ENCODE measurements at places on chromosomes 11 and 22. TPM values are rescaled to one million over a fixed set of nuclear protein-coding genes. Genes with fewer than 3 reads are reported as not detected.
A peak's percentile ranks its signal among the peaks of the same experiment; 100 is the strongest.

GRCh38 chr11:30585125-30585891 lies 845 bp downstream of the MPPED2 start:
- no peaks in the 10 kb centered on the region for H3K27me3 ChIP-seq
- H3K4me3 ChIP-seq, result no peak overlapping the region
- H3K27ac ChIP-seq, result no peak overlapping the region
- H3K36me3 ChIP-seq, result no peaks in the 10 kb centered on the region

Gene RAB39A
- total RNA-seq, result 0.11 TPM

DNA sequence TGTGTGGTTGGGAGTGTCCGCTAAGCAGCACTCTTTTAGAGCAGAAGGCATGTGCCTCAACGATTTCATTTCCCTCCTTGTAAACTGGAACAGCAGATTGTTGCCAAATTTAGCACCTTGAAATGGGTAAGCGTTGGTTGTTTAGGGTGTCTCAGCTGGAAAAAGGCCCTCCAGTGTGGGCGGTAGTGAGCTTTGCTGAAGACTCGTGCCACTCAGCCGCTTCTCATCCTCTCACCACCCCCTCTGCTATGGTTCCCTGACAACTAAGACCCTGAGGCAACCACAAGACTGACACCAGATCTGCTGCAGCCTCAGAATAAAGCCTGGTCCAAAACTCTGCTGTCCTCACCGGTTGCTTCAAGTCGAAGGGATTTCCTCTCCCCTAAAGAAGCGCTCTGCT lies 9.9 kb upstream of the FERMT3 start:
- H3K36me3 ChIP-seq, result peaks cover 68% of the 10 kb centered on the region
- DNase-seq, result no peak
- peaks cover 5% of the 10 kb centered on the region for H3K4me1 ChIP-seq
- no peaks in the 10 kb centered on the region for H3K27me3 ChIP-seq
- no peak overlapping the region for H3K27ac ChIP-seq
- no peak overlapping the region for H3K4me3 ChIP-seq

GRCh38 chr22:50531546-50531961 lies 1.7 kb upstream of the TYMP start:
- H3K4me3 ChIP-seq, result peak overlapping the region; percentile 84
- H3K27me3 ChIP-seq, result no peaks in the 10 kb centered on the region
- peak; percentile 49 for DNase-seq

- H3K27me3 ChIP-seq, result no peaks in the 10 kb centered on the region
- no peak for DNase-seq
- H3K4me1 ChIP-seq, result no peaks in the 10 kb centered on the region
- no peak overlapping the region for H3K27ac ChIP-seq
- peaks cover 28% of the 10 kb centered on the region for H3K36me3 ChIP-seq
- H3K4me3 ChIP-seq, result no peak overlapping the region
Measured at GRCh38 chr22:27850000-27850521, 48.5 kb upstream of the MN1 start.

Gene RBMXL2
- total RNA-seq, result not detected

GRCh38 chr11:2316169-2316962 lies 14.6 kb downstream of the TSPAN32 start:
- no peaks in the 10 kb centered on the region for H3K36me3 ChIP-seq
- H3K27me3 ChIP-seq, result no peaks in the 10 kb centered on the region
- no peak overlapping the region for H3K27ac ChIP-seq

Gene SPI1
- 1.8 TPM for total RNA-seq

GRCh38 chr22:23526596-23527316 lies 53.3 kb downstream of the IGLL1 start:
- no peaks in the 10 kb centered on the region for H3K36me3 ChIP-seq
- DNase-seq, result no peak
- H3K27ac ChIP-seq, result no peak overlapping the region
- H3K4me3 ChIP-seq, result no peak overlapping the region
- H3K27me3 ChIP-seq, result no peaks in the 10 kb centered on the region
- no peaks in the 10 kb centered on the region for H3K4me1 ChIP-seq

- H3K27me3 ChIP-seq, result no peaks in the 10 kb centered on the region
- H3K4me3 ChIP-seq, result no peak overlapping the region
- H3K27ac ChIP-seq, result no peak overlapping the region
- H3K36me3 ChIP-seq, result peaks cover 32% of the 10 kb centered on the region
Measured at GRCh38 chr11:125572916-125573315, 3.6 kb downstream of the EI24 start.

DNA sequence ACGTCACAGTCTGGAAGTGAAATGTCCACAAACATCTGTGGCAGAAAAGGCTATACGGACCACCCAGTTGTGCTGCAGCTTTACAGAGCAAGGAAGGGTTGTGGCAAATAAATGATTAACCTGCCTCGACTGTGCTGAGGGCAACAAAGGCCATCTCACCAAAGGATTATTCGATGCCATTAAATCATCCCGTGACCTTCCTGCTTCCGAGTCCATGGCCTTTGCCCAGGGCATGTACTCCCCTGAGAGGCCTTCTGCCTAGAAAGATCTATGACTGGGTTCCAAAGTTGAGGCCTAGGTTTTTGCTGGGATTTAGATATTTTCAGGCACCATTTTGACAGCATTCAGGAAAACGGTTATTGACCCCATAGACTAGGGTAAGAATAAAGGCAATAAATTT lies 9.2 kb downstream of the CDPF1 start:
- H3K4me1 ChIP-seq, result peaks cover 19% of the 10 kb centered on the region
- H3K27me3 ChIP-seq, result no peaks in the 10 kb centered on the region
- no peak overlapping the region for H3K27ac ChIP-seq
- DNase-seq, result no peak
- H3K4me3 ChIP-seq, result no peak overlapping the region

DNA sequence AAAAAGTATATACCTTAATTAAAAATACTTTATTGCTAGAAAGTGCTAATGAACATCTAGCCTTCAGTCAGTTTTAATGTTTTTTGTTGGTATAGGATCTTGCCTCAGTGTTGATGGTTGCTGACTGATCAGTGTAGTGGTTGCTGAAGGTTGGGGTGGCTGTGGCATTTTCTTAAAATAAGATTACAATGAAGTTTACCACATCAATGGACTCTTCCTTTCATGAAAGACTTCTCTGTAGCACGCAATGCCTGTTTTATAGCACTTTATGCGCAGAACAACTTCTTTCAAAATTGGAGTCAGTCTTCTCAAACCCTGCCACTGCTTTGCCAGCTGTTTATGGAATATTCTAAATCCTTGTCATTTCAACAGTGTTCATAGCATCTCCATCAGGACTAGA lies 50.6 kb downstream of the LDLRAD3 start:
- no peak for DNase-seq
- H3K4me1 ChIP-seq, result no peaks in the 10 kb centered on the region
- no peaks in the 10 kb centered on the region for H3K27me3 ChIP-seq

- no peak for DNase-seq
- H3K36me3 ChIP-seq, result no peaks in the 10 kb centered on the region
- H3K4me3 ChIP-seq, result no peak overlapping the region
- H3K27me3 ChIP-seq, result no peaks in the 10 kb centered on the region
Measured at GRCh38 chr22:44276706-44277356, 35.9 kb downstream of the SHISAL1 start.

Gene VPS37C
- 10.3 TPM for total RNA-seq

Gene NNMT
- not detected for total RNA-seq

Gene CASP5
- not detected for total RNA-seq

- no peak overlapping the region for H3K4me3 ChIP-seq
- no peaks in the 10 kb centered on the region for H3K27me3 ChIP-seq
- H3K4me1 ChIP-seq, result no peaks in the 10 kb centered on the region
Measured at GRCh38 chr11:31106968-31107576, 262.5 kb downstream of the DCDC1 start.

DNA sequence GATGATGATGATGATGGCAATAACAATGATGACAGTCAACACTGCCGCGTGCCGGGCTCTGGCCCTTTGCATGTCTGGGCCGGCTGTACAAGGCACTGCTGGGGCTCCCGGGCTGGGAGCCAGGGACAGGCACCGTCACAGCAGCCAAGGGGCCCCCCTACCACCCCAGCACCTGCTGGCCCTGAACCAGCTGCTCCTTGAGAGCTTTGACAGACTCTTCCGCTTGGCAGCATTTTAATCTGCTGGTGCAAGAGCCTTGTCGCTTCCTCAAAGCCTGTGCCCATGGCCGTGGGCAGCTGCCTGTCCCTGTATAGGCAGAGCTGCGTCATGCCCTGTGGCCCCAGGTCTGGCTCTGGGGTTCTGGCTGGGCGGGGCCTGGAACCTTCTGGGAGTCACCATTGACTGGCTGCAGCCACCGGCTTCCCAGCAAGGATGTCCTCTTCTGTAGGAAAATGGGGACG lies 12.9 kb upstream of the MUC6 start:
- no peak overlapping the region for H3K27ac ChIP-seq
- no peaks in the 10 kb centered on the region for H3K36me3 ChIP-seq
- H3K4me1 ChIP-seq, result peaks cover 7% of the 10 kb centered on the region
- H3K27me3 ChIP-seq, result no peaks in the 10 kb centered on the region

- no peak overlapping the region for H3K4me3 ChIP-seq
- no peak overlapping the region for H3K27ac ChIP-seq
- no peaks in the 10 kb centered on the region for H3K36me3 ChIP-seq
Measured at GRCh38 chr11:67020949-67021348, 2.0 kb upstream of the SYT12 start.

GRCh38 chr11:15539645-15540044 lies 424.9 kb downstream of the INSC start:
- no peaks in the 10 kb centered on the region for H3K36me3 ChIP-seq
- no peaks in the 10 kb centered on the region for H3K27me3 ChIP-seq
- no peaks in the 10 kb centered on the region for H3K4me1 ChIP-seq
- H3K27ac ChIP-seq, result no peak overlapping the region
- H3K4me3 ChIP-seq, result no peak overlapping the region
- DNase-seq, result no peak

Gene PANX3
- not detected for total RNA-seq

All from CD8-positive, alpha-beta memory T cell (primary cell).